ENCODE measurements at places on chromosomes 7 and 10. TPM values are rescaled to one million over a fixed set of nuclear protein-coding genes. Genes with fewer than 3 reads are reported as not detected.

WEE2 gene
- total RNA-seq, result not detected

COL17A1 gene
- total RNA-seq, result 2.6 TPM

- DNase-seq, result no peak
These were observed 33.6 kb downstream of the C10orf67 start for GRCh38 chr10:23311034-23311433.

DNA sequence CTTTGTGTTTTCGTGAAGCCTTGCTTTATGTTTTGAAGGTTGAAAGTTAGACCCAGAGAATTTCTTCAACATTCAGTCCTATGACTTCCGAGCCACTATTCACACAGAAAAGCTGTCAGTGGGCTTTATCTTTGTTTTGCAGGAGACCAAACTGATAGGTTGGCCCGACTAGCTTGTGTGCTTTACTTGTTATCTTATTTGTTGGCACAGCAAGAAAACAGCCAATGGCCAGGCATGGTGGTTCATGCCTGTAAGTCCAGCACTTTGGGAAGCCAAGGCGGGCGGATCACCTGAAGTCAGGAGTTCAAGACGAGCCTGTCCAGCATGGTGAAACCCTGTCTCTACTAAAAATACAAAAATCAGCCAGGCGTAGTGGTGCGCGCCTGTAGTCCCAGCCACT lies 16.0 kb upstream of the GDI2 start:
- no peak for DNase-seq

TMEM184A gene
- total RNA-seq, result 1.8 TPM

Data from astrocyte (in vitro differentiated cells and primary cell).